Activated T-helper 9 cell treated with anti-CD3 and anti-CD28 coated beads, Interleukin-2, amount 50 U/mL, for 16 hours (primary cell): ENCODE measurements at places on chromosomes 3 and 15.

GRCh38 chr3:182364723-182365650 lies 428.3 kb upstream of the ATP11B start:
- no peak for DNase-seq

GRCh38 chr3:42549131-42549530 lies 32.6 kb downstream of the SEC22C start:
- DNase-seq: no peak

- no peak for DNase-seq
Measured at GRCh38 chr3:57152151-57153143, 12.7 kb downstream of the IL17RD start.

GRCh38 chr3:10462641-10463532 lies 42.5 kb downstream of the ATP2B2 start:
- no peak for DNase-seq

- DNase-seq: no peak
Measured at GRCh38 chr3:17645074-17645698, 97.2 kb downstream of the TBC1D5 start.
